Anterior cingulate cortex (tissue), 58 donors: ENCODE measurements at places on chromosomes 11 and 22.

DNA sequence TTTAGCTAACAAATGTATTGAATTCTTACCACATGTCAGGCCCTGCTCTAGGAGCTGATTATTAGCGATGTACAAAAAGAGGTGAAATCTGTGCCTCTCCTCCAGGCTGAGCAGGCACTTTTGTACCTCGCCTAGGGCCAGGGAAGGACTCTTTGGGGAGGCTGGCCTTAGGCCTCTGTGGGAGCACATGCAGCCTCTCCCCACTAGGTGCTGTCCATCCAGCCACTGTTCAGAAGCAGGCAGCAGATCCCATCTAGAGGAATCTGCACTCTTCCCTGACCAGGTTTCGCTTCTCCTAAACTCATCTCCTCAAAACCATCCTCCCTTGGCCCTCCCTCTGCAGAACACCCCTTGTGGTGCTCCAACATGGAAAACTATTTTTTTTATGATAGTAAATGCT, 51.9 kb upstream of the WT1 start:
- DNase-seq, result no peak

DNA sequence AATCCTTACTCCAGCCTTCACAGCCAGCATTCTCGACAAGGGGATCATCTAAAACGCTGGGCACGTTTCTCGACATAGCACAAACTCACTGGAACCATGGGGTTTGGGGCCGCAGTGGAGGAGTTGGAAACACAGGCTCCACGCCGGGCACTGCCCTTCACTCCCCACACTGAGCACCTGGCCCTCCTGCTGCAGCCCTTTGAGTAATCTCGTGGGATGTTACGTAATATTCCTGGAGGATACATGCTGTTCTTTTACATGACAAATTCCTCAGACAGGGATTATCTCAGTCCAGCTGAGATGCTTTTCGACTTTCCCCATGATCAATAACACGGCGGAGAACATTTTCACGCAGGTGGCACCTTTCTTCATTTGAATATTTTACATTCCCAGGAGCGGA, 408.0 kb downstream of the SHANK2 start:
- no peak for DNase-seq

DNA sequence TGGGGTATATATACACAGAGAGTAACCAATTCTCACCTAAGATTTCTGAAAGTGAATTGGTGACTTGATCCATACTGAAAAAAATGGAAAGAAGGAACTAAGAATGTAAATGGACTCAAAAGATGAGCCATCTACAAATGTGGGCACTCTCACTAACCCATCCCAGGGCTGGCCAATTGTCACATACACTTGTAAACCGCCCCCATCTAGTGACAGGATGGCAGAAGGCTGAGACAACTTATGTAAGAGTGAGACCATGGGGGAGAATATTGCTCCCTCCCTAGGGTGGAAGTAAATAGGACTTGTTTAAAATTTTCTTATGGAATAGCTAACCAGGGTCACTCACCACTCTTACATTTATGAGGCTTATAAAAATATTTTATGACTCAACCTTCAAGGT, 377.1 kb upstream of the ISX start:
- DNase-seq, result no peak

GRCh38 chr11:58391879-58392278, 14.8 kb downstream of the OR5B3 start:
- DNase-seq, result no peak

DNA sequence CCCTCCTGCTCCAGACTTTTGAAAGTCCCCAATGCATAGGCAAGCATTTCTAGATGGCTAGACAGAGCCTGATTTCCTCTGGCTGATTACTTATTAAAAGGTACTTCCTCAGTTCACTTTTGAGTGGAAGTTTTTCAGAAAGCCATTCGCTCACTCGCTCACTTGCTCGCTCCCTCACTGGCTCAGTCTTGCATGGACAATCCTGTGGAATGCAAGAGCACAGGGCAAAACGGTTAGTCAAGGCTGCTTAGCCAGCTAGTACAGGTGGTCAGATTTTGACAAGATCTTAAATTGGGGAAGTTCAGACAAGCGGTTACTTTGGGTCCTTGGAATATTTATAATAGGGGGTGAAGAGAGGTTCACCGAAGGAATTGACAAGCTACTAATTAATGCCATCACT, 101.0 kb downstream of the ARL14EP start:
- DNase-seq, result no peak

DNA sequence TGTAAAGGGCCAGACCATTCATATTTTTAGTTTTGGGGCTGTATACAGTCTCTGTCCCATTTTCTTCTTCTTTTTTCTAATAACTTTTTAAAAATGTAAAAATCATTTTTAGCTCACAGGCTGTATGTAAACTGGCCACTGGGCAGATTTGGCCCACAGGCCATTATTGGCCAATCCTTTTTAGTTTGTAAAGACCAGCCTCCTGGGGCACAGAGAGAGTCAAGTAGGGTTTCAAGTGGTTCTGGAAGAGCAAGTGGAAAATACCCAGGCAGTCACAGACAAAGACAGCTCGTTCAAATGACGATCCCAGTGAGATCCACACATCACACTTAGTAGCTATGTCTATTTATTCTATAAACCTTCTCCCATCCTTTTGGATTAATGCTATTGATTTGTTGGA, 150.2 kb upstream of the ARHGAP20 start:
- no peak for DNase-seq

GRCh38 chr11:27161071-27161470, 120.5 kb downstream of the BBOX1 start:
- DNase-seq, result no peak
